Jurkat, Clone E6-1 (cell line): ENCODE measurements at places on chromosomes 3 and 15.

GRCh38 chr15:64842986-64843561, 1.4 kb downstream of the PLEKHO2 start:
- DNase-seq = no peak

GRCh38 chr3:125374501-125374995, 577 bp downstream of the ZNF148 start:
- no peak for DNase-seq

DNA sequence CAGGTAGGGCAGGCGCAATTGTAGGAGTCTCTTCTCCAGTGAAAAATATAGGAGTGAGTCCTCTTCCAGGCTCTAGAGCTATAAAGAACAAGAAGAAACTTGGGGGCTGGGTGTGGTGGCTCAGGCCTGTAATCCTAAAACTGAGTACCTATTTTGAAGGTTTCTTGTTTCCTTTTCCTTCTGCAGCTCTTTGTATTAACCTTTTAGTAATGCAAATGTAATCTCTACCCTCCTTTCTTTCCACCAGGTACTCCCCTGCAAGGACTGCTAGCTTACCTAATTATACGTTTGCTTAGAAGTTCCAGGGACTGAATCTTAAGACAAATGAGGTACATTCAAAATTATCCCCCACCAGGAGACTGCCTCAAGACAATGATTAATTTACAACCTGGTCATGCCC, 75.9 kb downstream of the CD47 start:
- no peak for DNase-seq

GRCh38 chr3:155308831-155309230, 15.3 kb upstream of the STRIT1 start:
- DNase-seq = no peak

- DNase-seq = no peak
Measured at GRCh38 chr3:171741377-171741776, 68.9 kb downstream of the PLD1 start.

- peak; percentile 49 for DNase-seq
Measured at GRCh38 chr3:48400824-48401433, 28.9 kb downstream of the FBXW12 start.

DNA sequence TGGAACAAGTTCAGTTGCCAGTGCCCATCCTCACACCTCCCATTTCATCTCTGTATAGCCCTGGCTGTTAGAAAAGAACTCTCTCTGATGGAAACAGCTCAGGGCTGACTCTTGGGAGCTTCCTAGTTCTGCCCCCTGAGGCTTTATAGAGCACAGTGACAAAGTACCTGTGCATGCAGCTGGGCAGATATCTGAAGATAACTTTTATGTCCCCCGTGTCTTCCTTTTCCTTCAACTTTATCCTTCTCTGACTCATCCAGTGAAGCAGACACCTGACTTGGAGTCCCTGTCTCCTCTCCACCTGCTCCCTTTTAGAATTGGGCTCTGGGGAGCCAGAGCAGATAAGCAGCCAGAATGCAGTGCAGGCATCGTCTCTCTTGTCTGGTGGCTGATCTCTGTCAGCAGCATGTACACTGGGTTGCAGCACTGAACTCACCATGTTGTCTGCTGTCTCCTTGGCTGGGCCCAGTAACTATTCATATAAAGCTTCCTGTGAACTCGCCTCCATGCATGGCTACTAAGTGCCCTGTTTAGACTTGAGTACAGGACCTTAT, 53.9 kb upstream of the PLXNA1 start:
- DNase-seq = no peak

- no peak for DNase-seq
Measured at GRCh38 chr3:14536055-14536815, 3.9 kb downstream of the GRIP2 start.

- DNase-seq = no peak
Measured at GRCh38 chr3:186746008-186746407, 28.8 kb downstream of the KNG1 start.

- DNase-seq = no peak
Measured at GRCh38 chr3:39254806-39255449, 24.9 kb downstream of the CX3CR1 start.

DNA sequence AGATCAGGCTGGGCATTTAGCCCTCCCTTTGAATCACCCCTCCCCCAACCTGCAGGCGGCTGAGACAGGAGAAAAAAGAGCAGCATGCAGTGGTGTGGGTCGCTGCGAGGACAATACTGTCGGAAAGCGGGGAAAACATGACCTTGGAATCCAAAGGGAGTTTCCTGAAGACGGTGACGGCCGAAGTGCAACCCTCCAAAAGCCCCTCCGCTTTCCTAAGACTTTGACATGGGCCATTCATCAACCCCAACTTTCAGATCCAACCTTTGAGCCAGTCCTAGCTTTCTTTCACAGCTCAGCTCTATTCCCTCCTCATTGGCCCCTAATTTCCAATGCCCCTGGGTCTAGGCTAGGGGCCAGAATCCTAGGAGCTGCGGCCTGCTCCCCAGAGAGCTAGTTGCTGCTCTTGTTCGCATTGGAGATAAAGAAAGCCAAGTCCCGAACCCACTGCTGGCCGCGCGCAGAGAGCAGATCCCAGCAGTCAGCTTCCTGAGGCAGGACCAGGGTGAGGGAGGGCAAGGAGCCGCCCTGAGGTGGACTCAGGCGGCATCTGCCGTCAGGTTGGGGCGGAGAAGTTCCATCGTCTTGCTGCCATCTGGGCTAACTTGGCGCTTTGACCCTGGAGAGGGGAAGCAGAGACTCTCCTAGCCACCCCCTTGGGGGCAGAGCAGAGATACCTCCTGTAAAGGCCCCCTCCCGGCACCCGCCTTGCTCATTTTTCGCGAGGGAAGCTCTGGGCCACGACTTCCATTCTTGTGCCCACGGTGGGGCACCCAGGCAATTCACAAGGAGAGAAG, 914 bp downstream of the ZIC4 start:
- DNase-seq = no peak

- no peak for DNase-seq
Measured at GRCh38 chr3:165830746-165831145, 6.5 kb downstream of the BCHE start.

DNA sequence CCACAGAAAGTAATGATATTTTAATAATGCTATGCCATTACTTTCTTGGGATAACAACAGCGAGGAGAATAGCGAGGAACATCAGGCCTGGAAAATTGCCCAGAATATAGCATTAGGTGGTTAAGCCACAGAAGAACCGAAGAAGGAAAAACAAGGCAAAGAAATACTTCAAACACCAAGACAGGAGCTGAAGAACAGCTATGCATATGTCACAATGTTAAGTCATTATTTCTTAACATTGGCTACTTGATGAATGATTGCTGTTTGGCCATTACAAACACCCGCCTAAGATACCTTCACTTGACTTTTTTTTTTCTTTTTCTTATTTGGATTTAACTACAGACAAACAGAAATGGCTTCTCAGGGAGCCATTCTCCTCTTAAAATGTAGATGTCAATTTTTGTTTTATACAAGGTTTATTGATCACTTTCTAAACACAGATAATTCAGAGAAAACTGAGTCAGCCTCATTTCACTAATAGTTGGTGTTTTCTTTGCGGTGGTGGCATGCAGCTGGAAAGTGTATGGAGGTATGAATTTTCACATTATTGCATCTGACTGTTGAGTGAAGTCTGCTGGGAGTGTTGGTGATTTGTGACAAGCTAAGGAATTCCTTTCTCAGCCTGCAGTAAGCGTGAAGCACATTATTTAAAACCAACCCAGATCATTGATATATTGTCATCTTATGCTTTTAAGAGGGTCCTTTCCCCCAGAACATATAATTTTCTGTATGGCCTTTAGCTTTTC, 705.7 kb upstream of the NR2F2 start:
- no peak for DNase-seq

GRCh38 chr15:74265046-74265639, 29.0 kb downstream of the CCDC33 start:
- DNase-seq = no peak

GRCh38 chr3:47245271-47245670, 37.3 kb downstream of the KIF9 start:
- no peak for DNase-seq

- no peak for DNase-seq
Measured at GRCh38 chr3:122031123-122031468, 9.0 kb upstream of the ILDR1 start.

- DNase-seq = no peak
Measured at GRCh38 chr15:74193299-74193718, 9.3 kb downstream of the STRA6 start.

- no peak for DNase-seq
Measured at GRCh38 chr3:71104556-71104955, 479.0 kb downstream of the FOXP1 start.

DNA sequence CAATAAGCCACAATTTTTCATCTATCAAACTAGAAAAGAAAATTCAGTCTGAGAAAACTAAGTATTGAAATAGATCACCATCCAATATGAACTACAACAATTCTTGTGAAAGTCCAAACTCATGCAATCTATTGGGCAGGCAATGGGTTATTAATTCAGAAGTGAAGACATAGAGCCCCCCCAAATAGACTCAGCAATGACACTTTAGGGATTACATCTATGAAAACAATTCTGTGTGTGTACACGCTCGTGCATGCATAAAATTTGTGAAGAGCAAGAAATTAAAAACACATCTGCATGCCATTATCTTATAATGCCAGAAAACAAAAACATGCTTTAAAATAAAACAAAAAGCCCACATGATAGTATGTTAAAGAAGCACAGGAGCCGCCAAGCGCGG, 151.3 kb downstream of the NR1I2 start:
- no peak for DNase-seq

- no peak for DNase-seq
Measured at GRCh38 chr15:34993877-34994276, 5.8 kb upstream of the ZNF770 start.

GRCh38 chr3:72938471-72939265, 50.8 kb downstream of the GXYLT2 start:
- peak; percentile 55 for DNase-seq

DNA sequence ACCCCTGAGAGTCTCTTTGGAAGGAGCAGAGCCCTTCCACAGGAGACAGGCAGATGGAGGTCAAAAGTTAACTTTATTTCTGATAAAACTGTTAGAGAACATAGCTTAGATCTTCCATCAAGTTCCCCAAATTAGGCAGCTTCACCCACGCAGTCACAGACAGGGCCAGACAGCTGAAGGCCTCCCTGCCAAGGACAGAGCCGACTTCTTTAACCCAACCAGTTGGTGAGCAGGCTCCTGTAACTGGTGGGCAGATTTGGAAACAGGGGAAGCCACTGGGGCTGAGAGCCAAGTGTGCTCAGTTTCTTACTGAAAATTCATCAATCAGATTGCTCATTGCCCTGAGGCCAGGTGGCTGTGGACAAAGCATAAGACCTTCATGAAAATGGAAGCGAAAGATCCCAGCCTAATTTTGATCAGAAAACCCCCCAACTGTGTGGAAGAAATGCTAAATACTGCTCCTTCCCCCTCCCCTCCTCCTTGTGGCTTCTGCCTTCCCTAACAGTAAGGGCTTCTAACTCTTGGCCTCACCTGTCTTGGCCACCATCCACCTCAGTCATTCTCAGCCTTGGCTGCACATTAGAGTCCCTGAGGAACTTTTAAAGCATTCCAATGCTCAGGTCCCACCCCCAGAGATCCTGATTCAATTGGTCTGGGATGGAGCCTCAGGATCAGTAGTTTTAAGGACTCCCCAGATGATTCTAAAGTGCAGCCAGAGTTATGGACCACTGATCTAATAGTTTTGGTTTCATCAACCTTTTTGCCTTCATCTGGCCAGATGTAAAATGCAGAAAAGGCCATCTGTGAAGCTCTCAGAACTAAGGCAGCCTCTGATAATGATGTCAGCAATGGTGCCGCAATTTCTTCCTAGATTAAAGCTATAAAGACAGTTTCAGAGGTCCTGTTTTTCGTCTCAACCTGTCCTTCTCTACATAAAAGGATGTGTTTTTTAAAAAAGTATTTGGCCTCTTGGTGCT, 11.5 kb downstream of the CLRN1 start:
- no peak for DNase-seq

DNA sequence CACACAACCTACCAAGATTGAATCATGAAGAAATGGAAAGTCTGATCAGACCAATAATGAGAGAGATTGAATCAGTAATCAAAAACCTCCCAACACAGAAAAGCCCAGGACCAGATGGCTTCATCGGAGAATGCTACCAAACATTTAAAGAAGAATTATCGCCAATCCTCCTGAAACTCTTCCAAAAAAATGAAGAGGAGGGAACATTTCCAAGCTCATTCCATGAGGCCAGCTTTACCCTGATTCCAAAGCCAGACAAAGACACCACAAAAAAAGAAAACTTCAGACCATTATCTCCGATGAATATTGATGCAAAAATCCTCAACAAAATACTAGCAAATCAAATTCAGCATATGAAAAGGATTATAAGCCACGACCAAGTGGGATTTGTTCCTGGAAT, 94.1 kb downstream of the SENP2 start:
- no peak for DNase-seq

- no peak for DNase-seq
Measured at GRCh38 chr15:71588746-71589145, 221.6 kb upstream of the NR2E3 start.

DNA sequence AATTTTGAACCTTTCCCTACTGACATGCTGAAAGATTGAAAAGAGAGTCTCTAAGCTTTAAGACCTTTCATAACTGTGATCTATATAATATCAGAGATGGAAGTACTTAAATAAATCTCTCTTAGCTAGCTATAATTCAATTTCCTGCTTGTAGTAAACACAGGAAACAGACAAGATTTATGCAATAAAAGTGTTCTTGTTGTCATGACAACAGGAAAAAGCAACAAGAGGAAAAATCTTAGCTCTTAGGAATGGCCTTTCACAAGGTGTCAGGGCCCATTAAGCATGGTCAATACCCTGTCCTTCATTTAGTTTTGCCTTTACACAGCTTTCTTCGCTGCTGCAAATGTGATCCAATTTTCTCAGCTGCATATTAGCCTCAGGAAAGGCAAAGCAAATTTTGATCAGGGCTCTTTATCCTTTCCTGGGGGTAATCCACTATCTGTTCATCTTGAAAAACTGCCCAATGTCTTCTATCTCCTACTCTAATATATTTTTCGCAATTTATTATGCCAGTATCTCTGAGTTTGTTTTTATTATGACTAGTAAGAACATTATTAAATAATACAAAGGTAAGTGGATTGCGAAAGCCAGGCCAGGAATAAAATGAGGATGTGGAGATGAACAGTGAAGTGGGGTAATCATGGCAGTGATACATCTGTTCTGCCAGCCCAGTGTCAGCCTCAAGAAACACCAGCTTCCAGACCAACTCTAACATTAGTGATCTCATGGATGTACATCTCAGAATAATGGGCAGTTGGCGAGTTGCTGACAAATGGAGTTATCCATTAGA, 28.7 kb downstream of the SIDT1 start:
- peak; percentile 17 for DNase-seq
